ENCODE measurements at places on chromosomes 1 and 21. TPM values are rescaled to one million over a fixed set of nuclear protein-coding genes. Genes with fewer than 3 reads are reported as not detected.

DNA sequence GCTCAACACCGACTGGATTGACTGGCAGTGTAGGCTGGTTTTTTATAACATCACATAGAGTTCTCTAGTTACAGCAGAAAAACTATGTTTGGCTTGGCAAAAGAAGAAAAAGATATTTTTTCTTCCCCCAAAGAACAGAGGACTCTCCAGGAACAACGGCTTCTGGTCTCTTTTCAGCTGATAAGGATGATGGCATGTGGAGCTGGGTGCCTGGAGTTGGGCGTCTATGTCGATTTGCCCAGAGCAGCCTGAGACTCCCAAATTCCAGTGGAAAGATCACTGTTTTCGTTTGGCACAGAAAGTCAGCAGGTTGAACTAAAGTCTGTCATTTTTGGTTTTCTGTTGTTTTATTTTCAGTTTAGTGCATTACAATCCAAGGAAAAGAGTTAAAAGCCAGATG lies 91.1 kb downstream of the SMYD2 start:
- no peak for DNase-seq

GRCh38 chr1:38741341-38741740 lies 118.2 kb downstream of the RRAGC start:
- DNase-seq, result no peak

DNA sequence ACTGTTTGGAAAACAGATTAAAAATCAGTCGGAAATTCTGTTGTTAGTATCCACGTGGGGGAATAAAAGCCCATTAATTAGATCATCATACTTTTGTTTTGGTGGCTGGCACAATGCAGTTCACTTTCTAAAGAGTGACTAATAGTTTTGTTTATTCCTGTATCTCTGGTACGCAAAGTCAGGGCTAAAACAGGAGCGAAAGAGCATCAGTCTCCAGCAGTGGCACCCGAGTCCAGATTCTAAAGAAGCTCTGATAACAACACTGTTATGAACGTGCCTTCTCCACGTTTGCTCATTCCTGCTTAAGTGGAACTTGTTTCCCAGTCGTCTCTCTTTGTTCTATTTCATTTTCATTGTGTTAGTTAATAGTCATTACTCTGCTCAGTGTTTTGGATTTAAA lies 69.6 kb downstream of the HSPA13 start:
- DNase-seq, result no peak

GRCh38 chr1:30759718-30760281 lies 2.2 kb upstream of the LAPTM5 start:
- no peak for DNase-seq

DNA sequence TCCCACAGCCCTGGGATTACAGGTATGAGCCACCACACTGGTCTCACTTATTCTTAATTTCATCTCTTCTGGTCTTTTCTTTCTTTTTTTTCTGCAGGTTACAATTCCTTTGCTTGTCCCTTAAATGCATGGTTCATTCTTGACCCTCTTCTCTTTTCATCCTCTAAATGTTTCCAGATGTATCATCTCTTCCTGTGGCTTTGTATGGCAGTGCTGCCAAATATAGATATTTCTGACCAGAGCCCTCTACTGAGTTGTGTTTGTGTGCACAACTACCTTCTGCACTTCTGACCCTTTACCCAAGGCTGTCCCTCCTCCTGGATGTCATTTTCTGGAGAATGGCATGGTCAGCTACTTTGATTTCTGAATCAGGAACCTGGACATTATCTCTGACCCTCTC lies 32.5 kb downstream of the OLFML3 start:
- DNase-seq, result no peak

DNA sequence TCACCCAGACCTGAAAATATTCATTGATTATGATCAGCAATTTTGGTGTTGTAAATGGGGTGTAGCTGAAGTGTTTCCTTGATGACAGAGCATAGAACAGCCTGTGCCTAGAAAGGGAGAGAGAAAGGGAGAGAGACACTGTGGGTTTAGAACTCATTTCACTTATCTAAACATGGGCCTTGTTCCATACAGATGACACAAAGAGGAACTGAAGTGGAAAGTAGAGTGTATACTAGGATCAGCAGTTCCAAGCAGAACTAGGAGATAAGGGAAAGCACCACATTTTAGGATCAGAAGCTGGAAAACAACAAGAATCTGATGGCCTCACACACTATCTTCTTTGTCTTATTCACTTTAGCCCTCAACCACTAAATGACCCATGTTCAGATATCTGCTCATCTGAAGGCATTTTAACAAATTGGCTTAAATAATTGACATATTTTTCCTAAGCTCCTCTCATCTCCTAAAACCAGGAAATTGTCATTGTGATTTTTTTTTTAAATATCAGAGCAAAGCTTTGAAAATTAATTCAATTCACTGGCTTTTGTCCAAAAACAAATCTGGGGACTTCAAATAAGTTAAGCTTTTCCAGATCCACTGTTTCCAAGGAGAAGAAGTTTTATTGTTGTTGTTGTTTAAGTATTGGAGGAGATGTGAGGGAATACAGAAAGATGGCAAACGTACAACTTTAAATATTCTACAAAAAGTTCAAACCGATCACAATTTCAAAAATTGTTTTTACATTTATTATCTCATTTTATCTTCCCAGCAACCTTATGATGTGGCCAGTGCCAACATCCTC lies 103.8 kb downstream of the LYPLAL1 start:
- DNase-seq, result no peak

GRCh38 chr1:210726621-210727020 lies 397.9 kb downstream of the HHAT start:
- DNase-seq, result no peak

DNA sequence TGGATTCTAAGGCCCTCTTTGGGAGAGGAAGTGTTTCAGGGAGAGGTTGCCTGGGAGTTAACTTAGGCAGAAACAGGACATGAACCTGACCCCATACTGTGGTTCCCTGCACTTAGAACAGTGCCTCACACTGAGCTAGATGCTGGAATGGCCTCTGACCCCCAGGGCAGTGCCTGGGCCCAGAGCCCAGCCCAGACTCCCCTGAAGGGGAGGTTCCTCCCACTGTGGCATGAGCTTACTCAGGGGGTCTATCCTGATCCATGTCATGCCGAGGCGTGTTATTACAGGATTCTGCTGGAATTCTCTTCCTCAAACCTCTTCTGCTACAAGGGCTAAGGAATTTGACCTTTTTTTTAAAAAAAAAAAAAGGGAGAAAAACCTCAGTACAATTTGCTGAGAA lies 72.2 kb downstream of the MRPL37 start:
- DNase-seq, result no peak

GRCh38 chr1:155977690-155978324 lies 540 bp downstream of the ARHGEF2 start:
- DNase-seq, result no peak

- no peak for DNase-seq
Observed at GRCh38 chr1:22247527-22248245, 104.8 kb upstream of the WNT4 start.

GRCh38 chr1:21301794-21302440 lies 11.7 kb upstream of the ECE1 start:
- no peak for DNase-seq

GRCh38 chr1:70966018-70966638 lies 81.5 kb downstream of the PTGER3 start:
- DNase-seq, result no peak

OR14K1 gene
- not detected for total RNA-seq

MPL gene
- not detected for total RNA-seq

ZBTB8OS gene
- total RNA-seq, result 29.8 TPM

CD53 gene
- total RNA-seq, result not detected

CCSAP gene
- 3.6 TPM for total RNA-seq

TMEM53 gene
- total RNA-seq, result 3.9 TPM

CFAP74 gene
- total RNA-seq, result not detected

CKS1B gene
- total RNA-seq, result 57.8 TPM

KIF21B gene
- total RNA-seq, result 3.1 TPM
